ENCODE measurements at places on chromosomes 4 and X.

GRCh38 chrX:99353412-99353811, 1056.7 kb downstream of the PCDH19 start:
- no peak for DNase-seq

DNA sequence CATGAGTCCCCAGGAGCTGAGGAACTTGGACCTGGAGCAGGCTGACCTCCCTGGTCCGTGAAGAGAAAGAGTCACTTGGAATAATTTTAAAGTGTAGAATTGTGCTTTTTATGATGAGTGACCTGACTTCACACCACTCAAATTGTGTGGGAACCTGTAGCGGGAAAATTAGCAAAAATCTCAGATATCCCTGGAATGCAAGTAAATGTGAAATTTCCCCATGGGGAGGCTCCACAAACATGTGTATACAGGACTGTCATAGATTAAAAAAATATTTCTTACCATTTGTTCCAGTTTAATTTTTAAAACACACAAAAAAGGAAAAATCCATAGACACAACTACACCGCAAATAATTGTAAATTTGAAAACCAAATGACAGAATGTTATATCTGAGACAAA, 1079.6 kb upstream of the PABPC4L start:
- no peak for DNase-seq

DNA sequence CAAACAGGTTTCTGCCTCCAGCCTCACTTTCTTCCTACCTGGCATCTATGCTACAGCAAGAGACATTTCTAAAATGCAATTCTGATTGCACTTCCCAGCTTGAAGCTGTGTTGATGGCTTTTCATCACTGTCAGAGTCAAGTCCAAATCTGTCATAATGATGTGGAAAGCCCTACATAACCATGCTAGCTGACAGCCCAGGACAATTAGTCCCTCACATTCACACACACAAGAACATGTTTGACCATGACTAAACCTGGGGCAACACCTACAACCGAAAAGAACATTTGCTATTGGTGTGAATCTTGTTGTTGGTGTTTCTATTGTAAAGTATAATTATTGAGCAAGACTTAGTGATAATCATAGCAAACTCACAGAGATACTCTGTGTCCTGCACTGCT, 58.2 kb downstream of the PPM1K start:
- no peak for DNase-seq

GRCh38 chrX:1485033-1485432, 32.3 kb upstream of the ASMTL start:
- DNase-seq = no peak

GRCh38 chrX:105567082-105567481, 255.3 kb upstream of the NRK start:
- DNase-seq = no peak

GRCh38 chr4:46924789-46925529, 15.9 kb upstream of the COX7B2 start:
- no peak for DNase-seq

DNA sequence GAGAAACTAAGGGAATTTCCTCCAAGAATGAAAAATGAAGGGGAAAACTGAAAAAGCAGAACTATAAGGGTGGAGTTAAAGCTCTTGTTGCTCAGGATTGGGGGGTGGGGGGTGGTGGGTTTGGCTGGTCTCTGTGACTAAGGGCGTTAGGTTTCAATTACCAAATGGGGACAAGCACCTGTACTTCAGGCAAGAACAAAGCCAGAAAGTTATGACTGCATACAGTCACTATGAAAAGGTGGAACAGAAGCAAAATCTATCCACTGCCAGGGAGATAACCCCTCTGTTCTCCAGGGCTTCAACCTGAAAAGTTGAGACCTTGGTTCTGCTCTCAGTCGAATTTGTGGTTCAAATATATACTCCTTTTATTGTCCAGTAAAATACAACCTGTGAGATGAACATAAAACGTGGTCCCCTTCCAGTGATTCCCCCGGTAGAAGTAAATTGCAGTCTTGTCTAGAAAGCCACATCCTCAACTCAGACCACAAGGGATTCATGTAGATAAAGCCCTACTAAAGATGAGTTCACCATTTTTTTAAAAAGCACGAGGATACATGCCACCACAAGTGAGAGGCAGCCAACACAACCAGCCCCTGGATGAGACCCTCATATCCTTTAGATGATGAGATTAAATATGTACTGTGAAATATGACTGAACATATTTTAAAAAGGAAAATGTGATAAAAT, 257.1 kb upstream of the RPS6KA3 start:
- no peak for DNase-seq

- no peak for DNase-seq
Measured at GRCh38 chr4:138003248-138003647, 238.9 kb downstream of the SLC7A11 start.

GRCh38 chr4:137226900-137227299, 305.4 kb downstream of the PCDH18 start:
- DNase-seq = no peak

GRCh38 chrX:6517376-6517775, 17.5 kb downstream of the VCX3A start:
- no peak for DNase-seq

GRCh38 chrX:103739421-103739820, 28.7 kb downstream of the TMEM31 start:
- DNase-seq = no peak

DNA sequence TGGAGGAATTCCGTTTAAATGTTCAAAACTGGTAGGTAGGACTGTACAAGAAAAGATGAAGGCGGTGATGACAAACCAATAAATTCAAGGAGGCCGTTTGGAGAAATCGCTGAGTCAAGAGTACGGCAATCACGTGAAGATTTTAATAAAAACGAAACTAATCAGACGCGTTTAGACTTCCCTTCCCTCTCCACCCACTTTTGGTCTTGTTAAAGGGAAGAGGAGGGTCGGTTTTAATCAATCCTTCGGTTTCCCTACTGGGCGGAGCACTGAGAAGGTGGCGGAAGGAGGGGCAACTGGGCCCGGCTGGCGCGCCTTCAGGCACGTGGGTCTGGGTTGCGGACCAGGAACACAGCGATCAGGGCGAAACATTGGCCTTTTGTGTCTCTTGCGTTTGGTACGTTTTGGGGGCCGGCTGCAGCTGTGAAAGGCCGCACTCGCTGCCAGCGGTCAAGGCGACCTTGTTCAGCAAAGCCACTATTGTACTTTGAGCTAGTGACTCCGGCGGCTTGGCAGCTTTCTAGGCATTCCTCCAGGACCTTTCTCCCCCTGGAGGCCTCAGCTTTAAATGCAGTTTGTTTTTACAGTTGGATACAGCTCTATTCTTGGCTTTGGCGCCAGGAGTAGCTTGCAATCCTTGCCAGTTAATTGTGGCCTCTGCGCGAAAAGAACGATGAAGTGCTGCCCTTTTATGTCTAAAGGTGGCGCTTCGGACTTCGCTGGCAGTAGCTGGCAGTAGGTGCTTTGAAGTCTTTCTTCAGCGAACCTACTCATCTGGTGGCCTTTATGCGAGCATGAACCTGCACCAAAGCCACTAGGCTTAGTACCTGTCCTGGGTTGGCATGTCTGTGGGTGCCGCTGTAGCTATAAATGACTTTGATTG, 16.8 kb upstream of the LAMP2 start:
- DNase-seq = no peak

DNA sequence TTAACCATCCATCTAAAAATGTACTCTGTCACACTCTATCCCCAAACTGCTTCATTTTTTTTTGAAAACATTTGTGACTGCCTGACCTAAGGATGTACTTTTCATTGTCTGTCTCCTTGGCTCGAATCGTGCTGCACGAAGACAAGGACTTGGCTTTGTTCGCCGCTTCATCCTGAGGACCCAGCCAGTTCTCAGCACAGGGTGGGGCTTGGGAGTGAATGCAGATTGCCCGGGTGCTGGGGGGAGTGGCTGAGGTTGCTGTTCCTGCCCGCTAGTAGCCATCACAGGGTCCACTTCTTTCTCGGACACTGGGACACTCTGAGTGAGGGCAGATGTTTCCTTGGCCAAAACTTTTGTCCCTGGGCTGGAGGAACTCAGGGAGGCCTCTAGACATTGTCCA, 70.1 kb upstream of the CLCN4 start:
- no peak for DNase-seq

DNA sequence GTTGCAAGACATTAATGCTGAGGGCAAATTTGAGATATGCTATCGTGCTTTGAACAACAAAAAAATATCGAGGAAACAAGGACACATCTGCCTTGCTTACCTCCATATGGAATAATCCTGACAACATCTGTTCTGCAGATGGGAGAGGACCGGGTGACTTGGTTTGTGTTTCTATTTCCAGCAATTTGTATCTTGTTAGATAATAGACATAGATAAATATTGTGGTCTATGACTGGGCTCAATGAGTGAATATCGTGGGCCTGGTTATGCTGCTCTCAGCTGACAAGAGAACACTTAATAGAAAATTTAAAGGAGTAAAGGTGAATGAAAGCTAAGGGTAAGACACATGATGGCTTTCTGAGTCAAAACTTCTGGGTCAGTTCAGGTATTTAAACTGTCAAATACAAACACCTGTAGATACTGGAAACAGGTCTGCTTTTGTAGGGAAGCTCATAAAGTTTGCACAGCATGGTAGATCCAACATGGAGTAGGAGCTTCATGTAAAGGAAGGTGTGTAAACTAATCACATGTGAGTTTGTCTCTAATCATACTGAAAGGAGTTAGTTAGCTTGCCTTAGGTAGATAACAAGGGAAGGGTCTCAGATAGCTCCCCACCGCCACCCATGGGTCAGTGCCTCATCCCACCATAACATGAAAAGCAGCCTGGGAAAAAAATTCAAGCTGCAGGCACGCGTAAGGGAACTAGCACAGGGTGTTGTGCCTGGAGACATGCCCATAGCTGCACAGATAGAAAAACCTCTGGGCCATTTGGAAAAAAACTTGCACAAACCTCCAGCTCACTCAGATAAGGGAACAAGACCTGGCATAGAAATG, 904.1 kb upstream of the EPHA5 start:
- DNase-seq = no peak

DNA sequence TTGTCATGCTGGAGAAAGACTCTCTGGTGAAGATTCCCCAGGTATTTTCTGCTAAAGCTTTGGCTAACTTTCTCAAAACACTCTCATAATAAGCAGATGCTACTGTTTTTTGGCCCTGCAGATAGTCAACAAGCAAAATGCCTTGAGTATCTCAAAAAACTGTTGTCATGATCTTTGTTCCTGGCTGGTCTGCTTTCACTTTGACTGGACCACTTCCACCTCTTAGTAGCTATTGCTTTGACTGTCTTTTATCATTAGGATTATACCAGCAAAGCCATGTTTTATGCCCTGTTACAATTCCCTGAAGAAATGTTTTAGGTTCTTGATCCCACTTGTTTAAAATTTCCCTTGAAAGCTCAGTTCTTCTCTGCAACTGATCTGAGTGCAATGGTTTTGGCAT, 231.5 kb downstream of the SLC7A11 start:
- DNase-seq = no peak

- DNase-seq = no peak
Measured at GRCh38 chrX:40248822-40249221, 151.1 kb upstream of the BCOR start.

Measured in stimulated activated CD8-positive, alpha-beta memory T cell treated with anti-CD3 and anti-CD28 coated beads, Interleukin-4, amount 100 ng/mL, for 1 hour (primary cell).